ENCODE measurements at places on chromosomes 1 and 21.

DNA sequence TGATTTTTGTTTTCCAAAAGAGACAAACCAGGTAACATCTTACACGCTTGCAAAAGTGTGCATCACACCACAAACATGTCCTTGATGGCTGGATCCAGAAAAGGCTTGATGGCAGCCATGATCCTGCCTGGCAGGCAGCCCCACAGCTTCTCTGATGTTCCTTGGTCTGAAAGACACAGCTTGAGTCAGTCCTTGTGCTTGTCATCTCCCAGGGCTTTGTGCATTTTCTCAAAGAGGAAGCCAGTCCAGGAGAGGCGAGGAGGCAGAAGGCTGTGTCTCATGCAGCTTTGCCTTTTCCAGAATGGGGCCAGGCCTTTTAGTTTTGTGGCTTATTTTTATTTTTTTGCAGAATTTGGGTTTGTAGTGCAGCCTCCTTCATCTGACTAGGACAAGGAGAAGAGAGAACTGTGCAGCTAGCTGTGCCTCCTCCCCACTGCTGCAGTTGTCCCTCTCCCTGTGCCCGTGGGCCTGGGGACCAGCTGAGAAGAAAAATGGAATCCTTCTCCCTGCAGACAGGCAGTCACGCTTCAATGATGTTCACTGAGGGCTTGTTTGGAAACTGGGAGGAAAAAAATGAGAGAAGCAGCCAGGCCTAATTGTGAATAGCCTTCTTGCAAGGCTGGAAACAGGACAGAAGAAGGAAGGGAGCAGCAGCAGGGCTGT, 7.4 kb downstream of the FNDC5 start:
- ATAC-seq = no peak

- no peak for ATAC-seq
Measured at GRCh38 chr21:41254090-41254700, 62.4 kb upstream of the FAM3B start.

- ATAC-seq = no peak
Measured at GRCh38 chr1:203076031-203076511, 9.7 kb downstream of the MYOG start.

GRCh38 chr1:48186306-48186839, 36.1 kb upstream of the SLC5A9 start:
- no peak for ATAC-seq

DNA sequence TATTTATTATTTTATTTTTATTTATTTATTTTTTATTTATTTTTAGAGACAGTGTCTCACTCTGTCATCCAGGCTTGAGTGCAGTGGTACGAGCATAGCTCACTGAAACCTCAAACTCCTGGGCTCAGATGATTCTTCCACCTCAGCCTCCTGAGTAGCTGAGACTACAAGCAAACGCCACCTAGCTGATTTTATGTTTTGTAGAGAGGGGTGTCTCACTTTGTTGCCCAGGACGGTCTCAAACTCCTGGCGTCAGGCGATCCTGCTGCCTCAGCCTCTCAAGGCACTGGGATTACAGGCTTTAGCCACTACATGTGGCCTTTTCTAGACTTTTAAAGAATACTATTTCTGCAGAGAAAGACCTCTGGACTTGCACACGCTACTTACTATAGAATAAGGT, 61.3 kb upstream of the C1orf53 start:
- ATAC-seq = no peak

GRCh38 chr1:155083865-155084721, 5.5 kb downstream of the EFNA3 start:
- ATAC-seq = peak; percentile 8

GRCh38 chr21:46112725-46113215, 14.9 kb downstream of the COL6A2 start:
- ATAC-seq = no peak

DNA sequence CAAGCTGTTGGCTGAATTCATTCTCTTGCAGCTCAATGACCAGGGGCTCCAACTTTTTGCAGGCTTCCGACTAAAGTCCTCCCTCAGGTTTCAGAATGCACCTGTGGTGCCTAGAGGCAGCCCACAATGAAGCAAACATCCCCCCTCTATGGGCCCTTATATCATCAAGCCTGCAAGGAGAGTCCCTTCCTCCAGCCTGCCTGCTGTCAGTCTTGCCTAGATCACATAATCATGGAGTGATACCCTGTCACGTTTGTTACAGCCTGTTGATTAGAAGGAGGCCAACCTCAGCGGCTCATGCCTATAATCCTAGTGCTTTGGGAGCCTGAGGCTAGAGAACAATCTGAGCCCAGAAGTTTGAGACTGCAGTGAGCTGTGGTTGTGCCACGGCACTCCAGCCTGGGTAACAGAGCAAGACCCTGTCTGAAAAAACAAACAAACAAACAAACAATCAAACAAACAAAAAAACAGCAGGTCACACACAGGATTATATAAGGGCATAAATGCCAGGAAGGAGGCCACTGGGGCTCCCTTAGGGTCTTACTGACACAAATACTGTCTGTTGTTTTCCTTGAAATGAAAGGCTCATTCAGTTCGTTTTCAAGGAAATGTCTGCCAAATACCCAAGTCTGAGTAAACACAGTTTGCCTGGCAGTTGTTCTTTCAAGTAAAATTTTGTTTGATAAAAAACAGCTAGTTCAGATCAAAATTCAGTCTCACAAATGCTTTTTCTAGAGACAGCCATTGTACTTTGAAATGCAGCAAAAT, 4.7 kb upstream of the SPRR3 start:
- ATAC-seq = no peak

GRCh38 chr1:33377756-33378155, 53.1 kb downstream of the PHC2 start:
- ATAC-seq = peak; percentile 20

- ATAC-seq = no peak
Measured at GRCh38 chr21:18369115-18369514, 34.5 kb downstream of the TMPRSS15 start.

- peak; percentile 16 for ATAC-seq
Measured at GRCh38 chr1:66930823-66931174, 6.0 kb downstream of the MIER1 start.

GRCh38 chr1:88463401-88463985, 220.6 kb upstream of the PKN2 start:
- ATAC-seq = no peak

GRCh38 chr1:212589446-212589845, 19.1 kb upstream of the ATF3 start:
- ATAC-seq = no peak

DNA sequence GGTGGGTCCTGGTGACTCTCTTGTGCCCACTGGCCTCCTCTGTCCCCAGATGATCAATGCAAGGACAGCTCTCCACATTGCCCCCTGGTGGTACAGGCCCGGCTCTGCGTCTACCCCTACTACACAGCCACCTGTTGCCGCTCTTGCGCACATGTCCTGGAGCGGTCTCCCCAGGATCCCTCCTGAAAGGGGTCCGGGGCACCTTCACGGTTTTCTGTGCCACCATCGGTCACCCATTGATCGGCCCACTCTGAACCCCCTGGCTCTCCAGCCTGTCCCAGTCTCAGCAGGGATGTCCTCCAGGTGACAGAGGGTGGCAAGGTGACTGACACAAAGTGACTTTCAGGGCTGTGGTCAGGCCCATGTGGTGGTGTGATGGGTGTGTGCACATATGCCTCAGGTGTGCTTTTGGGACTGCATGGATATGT, 10.8 kb downstream of the ADAMTSL4 start:
- peak; percentile 10 for ATAC-seq

- ATAC-seq = no peak
Measured at GRCh38 chr21:44913425-44914175, 7.1 kb downstream of the ITGB2 start.

GRCh38 chr1:240242601-240243144, 151.0 kb downstream of the FMN2 start:
- ATAC-seq = peak; percentile 85

GRCh38 chr1:86477682-86478081, 9.0 kb downstream of the CLCA1 start:
- no peak for ATAC-seq

- ATAC-seq = peak; percentile 53
Measured at GRCh38 chr1:193629875-193630274, 443.5 kb upstream of the B3GALT2 start.

GRCh38 chr1:190416239-190416638, 61.4 kb downstream of the BRINP3 start:
- ATAC-seq = peak; percentile 51

GRCh38 chr1:51897699-51898031, 19.1 kb upstream of the NRDC start:
- peak; percentile 78 for ATAC-seq

GRCh38 chr1:199811163-199811562, 216.3 kb upstream of the NR5A2 start:
- no peak for ATAC-seq

DNA sequence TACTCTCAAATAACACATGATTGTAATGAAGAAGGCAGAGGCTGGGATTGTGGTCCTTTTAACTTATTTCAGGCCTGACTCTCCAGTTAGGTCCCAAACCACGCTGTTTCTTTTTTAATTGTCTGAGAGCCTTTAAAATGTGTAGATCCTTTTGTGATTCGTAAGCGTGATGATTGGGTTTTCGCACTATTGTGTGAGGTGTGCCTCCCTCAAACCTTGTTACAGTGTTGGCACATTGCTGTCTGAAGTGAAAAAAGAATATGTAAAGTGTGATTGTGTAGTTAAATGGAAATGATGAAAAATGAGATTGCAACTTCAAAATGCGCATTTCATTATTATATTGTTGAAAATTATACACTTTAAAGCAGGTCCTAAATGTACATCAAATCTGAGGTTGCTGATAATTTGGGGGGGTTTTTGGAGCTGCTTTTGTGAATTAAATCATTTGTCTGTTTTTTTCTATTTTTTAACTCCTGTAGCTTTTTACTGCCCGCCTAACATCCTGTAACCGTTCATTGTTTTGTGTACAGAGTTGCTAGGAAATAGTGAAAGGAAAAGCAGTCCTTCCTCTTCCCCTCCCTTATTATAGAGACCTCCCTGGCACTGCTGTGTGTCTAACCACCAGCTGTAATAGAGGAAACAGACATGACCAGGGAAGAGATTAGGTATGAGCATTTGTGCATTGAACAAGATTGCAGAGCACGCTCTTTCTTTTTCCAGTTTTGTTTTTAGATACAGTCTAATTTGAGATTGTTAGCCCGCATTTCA, 43.3 kb downstream of the IARS2 start:
- no peak for ATAC-seq

DNA sequence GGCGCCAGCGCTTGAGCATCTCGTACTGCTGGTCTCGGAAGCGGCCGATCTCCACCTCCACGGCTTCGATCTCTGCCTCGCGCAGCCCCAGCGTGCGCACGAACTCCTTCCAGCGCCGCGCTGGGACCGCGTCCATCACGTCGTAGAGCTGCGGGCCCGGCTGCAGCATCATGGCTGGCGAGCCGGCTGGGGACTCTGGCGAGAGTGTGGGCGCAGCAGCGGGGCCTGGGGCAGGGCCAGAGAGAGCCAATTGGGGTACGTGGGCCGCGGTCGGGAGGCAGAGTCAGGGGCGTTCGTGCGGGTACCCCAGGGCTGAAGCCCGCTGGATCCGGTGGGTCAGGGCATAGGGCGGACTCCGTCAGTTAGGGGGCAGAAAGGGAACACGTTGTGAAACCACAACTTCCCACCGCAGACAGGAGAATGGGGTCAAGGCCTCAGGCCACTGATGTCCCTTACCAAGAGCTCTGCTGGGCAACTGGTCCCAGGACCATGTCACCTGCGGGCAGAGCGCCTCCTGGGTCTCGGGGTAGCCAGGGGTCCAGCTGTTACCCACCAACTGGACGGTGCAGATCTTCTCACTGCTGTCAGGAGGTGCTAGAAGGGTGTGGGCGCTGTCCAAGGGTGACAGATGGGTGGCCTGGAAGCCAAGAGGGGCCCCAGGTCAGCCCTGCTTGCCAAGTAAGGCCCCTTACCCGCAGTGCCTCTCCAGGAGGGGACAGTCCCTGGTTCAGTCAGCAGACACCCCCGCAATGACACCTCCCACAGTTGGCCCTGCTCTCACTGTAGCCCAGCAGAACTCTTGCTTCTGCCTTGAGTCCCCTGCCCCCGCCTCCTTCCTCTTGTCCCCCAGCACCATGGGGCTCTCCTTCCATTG, 4.2 kb downstream of the TNFRSF25 start:
- ATAC-seq = no peak

DNA sequence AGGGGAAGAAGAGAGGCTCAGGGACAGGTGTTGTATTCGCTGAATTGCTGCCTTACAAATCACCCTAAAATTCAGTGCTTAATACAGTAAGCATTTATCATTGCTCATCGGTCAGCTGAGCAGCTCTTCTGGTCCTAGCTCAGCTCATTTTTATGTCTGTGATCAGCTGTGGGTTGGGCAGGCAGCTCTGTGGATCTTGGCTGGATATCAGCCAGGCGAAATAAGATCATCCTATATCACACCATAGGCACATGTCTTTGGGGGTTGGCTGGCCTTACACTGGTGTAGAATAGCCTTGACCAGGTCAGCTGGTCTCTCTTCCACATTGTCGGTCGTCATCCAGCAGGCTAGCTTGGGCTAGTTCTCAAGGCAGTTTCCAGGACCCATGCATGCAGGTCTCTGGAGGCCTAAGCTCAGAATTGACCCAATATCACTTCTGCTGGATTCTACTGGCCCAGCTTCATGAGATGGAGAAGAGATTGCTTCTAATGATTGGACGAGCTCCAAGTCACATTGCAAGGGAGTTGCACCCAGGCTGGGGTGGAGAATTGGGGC, 448.6 kb downstream of the KIF26B start:
- ATAC-seq = no peak

- peak; percentile 78 for ATAC-seq
Measured at GRCh38 chr1:147723691-147724323, 36.6 kb downstream of the GJA5 start.

DNA sequence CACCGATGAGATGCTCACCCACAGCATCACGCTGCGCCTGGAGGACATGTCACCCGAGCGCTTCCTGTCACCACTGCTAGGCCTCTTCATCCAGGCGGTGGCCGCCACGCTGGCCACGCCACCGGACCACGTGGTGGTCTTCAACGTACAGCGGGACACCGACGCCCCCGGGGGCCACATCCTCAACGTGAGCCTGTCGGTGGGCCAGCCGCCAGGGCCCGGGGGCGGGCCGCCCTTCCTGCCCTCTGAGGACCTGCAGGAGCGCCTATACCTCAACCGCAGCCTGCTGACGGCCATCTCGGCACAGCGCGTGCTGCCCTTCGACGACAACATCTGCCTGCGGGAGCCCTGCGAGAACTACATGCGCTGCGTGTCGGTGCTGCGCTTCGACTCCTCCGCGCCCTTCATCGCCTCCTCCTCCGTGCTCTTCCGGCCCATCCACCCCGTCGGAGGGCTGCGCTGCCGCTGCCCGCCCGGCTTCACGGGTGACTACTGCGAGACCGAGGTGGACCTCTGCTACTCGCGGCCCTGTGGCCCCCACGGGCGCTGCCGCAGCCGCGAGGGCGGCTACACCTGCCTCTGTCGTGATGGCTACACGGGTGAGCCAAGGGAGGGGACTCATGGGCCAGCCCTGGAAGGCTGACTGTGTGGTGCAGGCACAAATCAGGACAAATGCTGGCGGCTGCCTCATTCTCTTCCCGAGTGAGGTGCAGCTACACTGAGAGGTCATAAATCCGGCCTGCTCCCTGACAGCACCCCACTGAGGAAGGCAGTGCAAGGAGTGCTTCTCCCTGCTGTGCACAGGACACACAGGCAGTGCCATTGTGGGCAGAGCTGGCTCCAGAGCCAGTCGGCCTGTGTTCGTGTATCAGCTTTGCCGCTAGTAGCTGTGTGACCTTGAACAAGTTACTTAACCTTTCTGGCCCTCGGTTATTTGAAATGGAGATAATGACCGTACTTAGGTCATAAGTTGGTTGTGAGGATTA, 9.4 kb downstream of the CELSR2 start:
- no peak for ATAC-seq

- no peak for ATAC-seq
Measured at GRCh38 chr21:42799948-42800347, 79.4 kb downstream of the WDR4 start.

- ATAC-seq = no peak
Measured at GRCh38 chr1:21867451-21867996, 55.5 kb downstream of the LDLRAD2 start.

Measured in SK-N-SH treated with all-trans-retinoic acid at 6 μM for 48 hours (cell line).